ENCODE measurements at places on chromosomes 3 and 15.

DNA sequence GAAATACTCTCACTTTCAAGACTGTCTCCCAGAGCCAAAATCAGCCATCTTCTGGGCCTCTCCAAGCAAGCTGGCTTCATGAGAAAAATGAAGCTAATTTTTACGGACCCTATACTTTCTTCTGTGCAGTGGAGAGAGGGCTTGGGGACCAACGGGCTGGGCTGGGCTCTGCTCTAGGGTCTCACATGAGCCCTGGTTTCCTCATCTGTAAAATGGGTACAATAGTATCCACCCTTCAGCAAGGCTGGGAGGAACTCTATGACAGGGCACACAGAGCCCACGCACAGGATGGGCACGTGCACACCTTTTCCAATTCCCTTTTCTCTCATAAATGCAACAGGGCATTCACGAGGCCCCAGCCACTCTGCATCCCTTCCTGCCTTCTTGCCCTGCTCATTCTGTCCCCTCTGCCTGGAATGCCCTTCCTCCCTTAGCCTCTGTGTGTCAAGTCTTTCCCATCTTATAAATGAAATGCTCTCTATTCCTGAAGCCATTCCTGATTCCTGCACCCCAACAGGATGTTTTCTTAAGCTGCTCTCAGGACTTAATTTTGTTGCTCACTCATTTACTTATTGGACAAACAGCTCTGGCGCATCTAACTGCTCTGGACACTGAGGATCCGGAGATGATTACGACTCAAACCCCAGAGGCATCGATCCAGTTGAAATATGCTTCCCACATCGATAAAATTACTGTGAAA is 32.9 kb upstream of the SEC13 start:
- DNase-seq, result no peak

DNA sequence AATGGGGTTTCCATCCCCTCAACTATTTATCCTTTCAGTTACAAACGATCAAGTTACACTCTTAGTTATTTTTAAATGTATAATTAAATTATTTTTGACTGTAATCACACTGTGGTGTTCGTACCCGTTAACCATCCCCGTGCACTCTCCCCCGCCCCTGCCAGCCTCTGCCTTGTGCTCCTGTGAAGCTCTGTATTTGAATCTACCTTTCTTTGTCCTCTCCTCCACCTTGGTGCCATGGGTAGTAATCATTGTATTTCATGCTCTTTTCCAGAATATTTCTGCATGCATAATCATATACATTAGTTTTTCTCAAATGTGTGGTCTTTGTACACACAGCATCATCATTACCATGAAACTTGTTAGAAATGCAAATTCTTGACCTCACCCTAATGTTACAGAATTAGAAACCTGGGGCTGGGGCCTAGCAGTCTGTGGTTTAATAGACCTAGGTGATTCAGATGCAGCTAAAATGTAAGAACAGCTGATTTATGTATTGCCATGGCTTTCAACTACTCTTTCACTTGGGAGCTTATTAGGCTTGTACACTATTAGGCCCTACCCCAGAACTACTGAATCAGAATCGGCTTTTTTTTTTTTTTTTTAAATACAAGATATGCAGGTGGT is 91.5 kb downstream of the STT3B start:
- DNase-seq, result no peak

GRCh38 chr3:190224863-190225692 is 97.2 kb downstream of the CLDN1 start:
- no peak for DNase-seq

- no peak for DNase-seq
These were observed 85.5 kb downstream of the VPS13C start for GRCh38 chr15:61974759-61975158.

GRCh38 chr3:142615171-142615570 is 19.0 kb downstream of the PLS1 start:
- DNase-seq, result no peak

DNA sequence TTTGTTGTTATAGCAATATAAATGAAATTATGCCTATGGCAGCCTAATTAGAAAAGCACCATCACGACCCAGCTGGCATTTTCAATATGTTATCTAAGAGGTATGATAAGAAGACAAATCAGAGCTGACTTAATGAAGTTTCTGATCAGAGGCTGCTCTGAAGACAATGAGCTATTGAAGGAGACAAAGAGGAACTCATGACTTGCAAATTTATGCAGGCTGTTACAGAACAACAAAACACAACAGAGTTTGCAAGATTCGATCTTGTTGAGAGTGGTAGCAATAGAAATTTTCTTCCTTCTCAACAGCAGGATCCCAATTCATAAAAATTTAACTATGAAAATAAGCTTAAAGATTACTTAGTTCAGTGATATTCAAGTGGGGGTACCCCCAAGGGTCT is 7.7 kb downstream of the CCDC54 start:
- DNase-seq, result no peak

DNA sequence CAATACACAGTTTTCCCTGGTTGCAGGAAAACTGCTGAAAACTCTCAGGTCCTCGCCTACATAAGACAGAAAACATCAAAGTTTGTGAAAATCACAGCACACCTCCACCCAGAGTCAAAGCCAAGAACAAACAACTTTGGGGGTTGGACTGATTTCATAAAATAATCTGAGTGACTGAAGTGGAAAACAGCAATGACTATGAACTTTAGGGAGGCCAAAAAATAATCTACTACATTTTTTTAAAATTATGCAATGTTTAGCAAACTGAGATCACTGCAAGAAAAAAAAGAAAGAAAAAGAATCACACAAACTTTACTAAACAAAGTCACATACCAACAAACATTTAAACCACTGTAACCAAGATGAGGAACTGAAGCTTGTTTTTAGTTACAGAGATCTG is 15.9 kb upstream of the FOXP1 start:
- no peak for DNase-seq

DNA sequence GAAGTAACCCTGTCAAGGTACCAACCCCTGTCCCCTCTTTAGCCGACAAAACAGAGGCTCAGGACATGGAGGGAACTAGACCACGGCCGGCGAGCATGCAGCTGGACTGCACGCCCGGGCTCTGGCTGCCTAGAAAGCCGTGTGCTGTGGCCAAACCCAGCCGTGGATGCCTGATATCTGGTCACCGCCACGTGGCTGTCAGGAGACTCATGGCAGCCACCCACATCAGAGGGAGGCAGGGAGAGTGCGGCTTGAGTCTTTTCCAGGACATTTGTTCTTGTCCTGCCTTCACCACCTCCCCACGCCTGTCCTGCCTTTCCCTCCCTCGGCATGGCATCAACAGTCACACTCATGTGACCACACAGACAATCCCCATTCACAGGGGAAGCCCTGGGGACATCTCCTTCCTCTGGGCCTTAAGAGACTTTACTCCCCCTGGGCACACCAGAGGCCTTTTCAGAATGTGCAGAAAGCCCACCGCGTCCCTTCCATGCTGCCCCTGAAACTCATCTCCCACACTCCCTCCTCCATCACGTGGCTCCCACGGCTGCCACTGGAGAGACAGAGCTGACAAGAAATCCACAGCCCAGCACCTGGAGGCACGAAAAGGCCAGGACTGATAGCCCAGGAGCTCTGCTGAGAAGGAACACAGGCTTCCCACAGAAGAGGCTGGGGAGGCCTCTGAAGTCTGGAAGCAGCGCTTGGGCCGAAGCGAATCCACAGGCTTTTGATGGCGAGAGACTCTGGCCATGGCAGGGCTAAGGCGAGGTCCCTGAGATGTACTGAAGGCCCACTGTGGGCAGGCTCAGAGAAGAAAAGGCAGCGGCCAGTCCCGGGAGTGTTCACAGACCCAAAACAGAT is 71.2 kb upstream of the IQSEC1 start:
- DNase-seq, result no peak
